ENCODE measurements at places on chromosomes 16 and 17. TPM values are rescaled to one million over a fixed set of nuclear protein-coding genes. Genes with fewer than 3 reads are reported as not detected.

Gene GNGT2
- total RNA-seq, result 0.68 TPM

GRCh38 chr17:83186226-83186625 lies 106.8 kb downstream of the METRNL start:
- H3K4me1 ChIP-seq, result peaks cover 9% of the 10 kb centered on the region
- DNase-seq, result no peak
- no peak overlapping the region for H3K27ac ChIP-seq
- H3K36me3 ChIP-seq, result no peaks in the 10 kb centered on the region
- H3K4me3 ChIP-seq, result no peak overlapping the region
- no peaks in the 10 kb centered on the region for H3K27me3 ChIP-seq

Gene AATK
- 3.8 TPM for total RNA-seq

GRCh38 chr17:49471089-49471683 lies 23.9 kb upstream of the NGFR start:
- no peak overlapping the region for H3K4me3 ChIP-seq
- no peak for DNase-seq
- H3K36me3 ChIP-seq, result no peaks in the 10 kb centered on the region
- no peak overlapping the region for H3K27ac ChIP-seq

DNA sequence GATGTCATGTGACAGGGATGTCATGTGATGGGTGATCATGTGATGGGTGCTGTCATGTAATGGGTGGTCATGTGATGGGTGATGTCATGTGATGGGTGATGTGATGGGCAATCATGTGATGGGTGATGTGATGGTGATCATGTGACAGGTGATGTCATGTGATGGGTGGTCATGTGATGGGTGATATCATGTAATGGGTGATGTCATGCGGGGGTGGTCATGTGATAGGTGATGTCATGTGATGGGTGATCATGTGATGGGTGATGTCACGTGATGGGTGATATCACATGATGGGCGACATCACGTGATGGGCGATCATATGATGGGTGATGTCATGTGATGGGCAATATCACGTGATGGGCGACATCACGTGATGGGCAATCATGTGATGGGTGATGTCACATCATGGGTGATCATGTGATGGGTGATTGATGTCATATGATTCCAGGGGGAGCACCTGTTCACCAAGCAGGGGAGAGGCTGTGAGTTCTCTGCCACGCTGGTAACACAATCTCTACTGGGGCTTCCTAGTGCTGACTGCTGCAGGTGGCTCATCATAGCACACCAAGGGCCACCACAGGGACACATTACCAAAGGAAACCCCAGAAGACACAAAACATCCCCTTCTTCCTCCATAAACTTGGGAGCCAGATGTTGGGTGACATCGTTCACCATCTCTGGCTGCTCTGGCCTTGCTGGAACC lies 16.5 kb downstream of the CD300LB start:
- H3K27me3 ChIP-seq, result no peaks in the 10 kb centered on the region
- peak; percentile 59 for DNase-seq
- H3K36me3 ChIP-seq, result no peaks in the 10 kb centered on the region

GRCh38 chr17:36920032-36921005 lies 17.0 kb upstream of the LHX1 start:
- H3K27ac ChIP-seq, result no peak overlapping the region
- no peak for DNase-seq
- no peaks in the 10 kb centered on the region for H3K4me1 ChIP-seq
- no peaks in the 10 kb centered on the region for H3K36me3 ChIP-seq

GRCh38 chr16:11320170-11320569 lies 25.1 kb upstream of the RMI2 start:
- no peak for DNase-seq
- H3K27me3 ChIP-seq, result no peaks in the 10 kb centered on the region
- H3K4me1 ChIP-seq, result no peaks in the 10 kb centered on the region
- no peaks in the 10 kb centered on the region for H3K36me3 ChIP-seq
- no peak overlapping the region for H3K27ac ChIP-seq

DNA sequence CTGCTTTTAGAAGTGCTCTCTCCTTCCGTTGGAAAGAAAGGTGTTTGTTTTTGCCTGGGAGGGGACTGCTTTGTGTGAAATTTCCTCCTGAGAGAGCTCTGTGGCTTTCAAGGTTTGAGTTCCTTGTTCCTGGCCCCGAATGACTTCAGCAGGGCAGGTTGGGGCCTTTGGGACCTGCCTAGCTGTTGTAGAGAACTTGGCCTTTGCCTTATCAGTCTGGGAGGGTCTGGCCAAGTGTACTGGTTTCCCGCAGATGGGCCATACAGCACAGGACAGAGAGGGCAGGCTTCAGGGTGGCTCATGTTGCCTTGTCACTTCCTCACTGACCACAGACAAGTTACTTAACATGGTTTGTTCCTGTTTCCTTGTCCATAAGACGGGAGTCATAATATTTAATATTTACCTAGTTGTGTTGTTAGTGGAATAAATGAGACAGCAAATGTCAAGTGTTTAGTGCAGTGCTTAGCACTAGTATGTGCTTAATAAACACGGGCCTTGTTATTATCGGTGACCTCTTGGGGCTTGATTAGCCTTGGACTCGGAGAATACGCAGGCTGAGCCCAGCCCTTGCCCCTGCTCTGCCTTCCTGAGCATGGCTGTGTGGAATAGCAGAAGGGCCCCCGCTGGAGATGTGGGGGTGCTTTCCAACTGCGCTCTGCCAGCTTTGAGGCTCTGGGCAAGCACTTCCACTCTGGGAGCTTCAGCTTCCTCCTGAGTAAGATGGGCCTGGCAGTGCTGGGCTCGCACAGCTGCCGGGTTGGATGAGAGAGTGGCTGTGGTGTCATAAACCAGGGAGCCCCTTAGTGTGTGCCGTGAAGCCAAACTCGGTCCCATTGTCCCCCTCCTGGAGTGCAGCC lies 6.6 kb downstream of the PRSS8 start:
- H3K4me3 ChIP-seq, result no peak overlapping the region
- peak; percentile 53 for DNase-seq
- peaks cover 5% of the 10 kb centered on the region for H3K36me3 ChIP-seq
- H3K27me3 ChIP-seq, result no peaks in the 10 kb centered on the region

DNA sequence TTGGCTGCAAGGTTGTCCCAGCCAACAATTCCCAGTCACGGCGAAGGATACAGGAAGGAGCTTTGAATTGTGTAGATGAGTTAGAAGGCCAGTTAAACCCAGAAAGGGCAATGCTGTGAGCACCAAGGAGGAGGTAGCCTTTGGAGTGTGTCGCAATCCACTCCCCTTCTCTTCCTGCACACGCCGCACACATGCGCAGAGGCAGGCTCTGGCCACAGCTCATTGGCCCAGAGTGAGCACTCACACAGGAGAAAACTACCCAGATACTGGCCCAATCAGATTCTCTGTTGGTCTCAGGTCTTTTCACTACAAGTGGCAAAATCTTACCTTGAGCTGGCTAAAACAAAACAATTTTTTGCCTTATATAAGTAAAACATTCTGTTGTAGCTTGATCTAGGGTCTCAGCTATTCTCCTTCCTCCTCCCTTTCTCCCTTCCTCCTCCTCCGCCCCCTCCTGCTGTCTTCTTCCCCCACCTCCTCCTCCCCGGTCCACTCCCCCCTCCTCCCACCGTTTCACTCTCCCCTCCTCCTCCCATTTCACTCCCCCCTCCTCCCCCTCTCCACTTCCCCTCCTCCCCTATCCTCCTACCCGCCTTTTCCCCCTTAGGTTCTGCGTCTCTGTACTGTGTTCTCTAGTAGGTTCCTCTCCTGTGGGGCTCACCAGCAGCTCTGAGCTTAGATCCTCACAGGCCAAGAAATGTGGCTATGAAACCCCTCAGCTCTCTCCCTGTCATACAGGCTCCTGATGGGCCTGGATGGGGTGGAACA lies 344.9 kb downstream of the CPPED1 start:
- DNase-seq, result no peak
- H3K27me3 ChIP-seq, result no peaks in the 10 kb centered on the region
- H3K36me3 ChIP-seq, result no peaks in the 10 kb centered on the region

Gene CSF3
- total RNA-seq, result 3.6 TPM

DNA sequence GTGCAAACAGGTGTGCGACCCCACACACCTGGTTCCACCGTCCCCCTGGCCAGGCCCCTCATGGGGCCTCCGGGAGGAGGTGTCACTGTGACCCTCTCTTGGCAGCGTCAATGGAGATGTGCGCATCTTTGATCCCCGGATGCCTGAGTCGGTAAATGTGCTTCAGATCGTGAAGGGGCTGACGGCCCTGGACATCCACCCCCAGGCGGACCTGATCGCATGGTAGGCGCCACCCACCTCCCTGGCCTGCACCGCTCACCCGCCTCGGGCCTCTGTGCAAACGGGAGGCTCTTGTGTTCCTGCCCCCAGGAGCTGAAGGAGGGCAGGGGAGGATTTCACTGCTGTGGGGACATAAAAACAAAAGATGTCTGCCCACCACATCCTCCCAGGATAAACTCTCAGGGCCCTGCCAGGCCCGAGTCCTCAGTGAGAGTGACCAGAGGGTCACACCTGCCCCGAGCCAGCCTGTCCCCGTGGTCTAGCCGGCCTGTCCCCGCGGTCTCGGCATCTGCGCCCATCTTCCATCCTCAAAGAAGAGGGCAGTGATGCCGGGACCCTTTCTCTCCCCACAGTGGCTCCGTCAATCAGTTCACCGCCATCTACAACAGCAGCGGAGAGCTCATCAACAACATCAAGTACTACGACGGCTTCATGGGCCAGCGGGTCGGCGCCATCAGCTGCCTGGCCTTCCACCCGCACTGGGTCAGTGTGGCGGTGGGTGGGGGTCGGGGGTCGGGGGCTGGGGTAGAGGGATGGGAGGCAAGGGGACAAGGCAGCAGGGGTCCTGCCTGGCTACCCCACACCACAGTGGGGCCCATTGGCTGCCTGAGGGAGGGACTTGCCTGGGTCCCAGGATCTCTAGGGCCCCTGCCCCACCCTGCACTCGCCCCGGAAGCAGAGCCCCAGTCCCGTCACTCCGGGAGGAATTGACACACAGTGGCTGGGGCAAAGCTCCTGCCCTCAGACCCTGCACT lies 29.0 kb upstream of the CHMP6 start:
- DNase-seq, result no peak
- H3K36me3 ChIP-seq, result no peaks in the 10 kb centered on the region

Gene ZFHX3
- 19.9 TPM for total RNA-seq

DNA sequence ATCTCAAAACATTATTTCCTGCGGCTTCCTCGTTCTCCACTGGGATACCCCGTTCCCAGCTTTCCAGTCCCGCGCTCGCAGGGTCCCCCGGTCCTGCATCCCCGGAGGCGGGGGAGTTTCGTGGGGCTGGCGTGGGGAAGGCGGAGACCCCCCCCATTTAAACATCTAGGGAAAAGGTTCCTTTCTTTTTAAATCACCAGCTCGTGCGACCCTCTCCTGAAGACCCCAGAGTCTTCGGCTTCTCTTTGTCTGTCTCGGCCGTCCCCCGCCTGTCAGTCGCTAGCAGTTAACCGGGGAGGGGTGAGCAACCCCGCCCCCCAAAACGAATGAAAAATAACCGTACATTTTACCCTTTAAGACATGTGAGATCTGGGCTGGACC lies 473 bp upstream of the IGF2BP1 start:
- H3K4me3 ChIP-seq, result peak overlapping the region; percentile 43
- peaks cover 3% of the 10 kb centered on the region for H3K27me3 ChIP-seq
- H3K27ac ChIP-seq, result no peak overlapping the region
- H3K4me1 ChIP-seq, result no peaks in the 10 kb centered on the region
- H3K36me3 ChIP-seq, result no peaks in the 10 kb centered on the region
- no peak for DNase-seq

Gene MMP28
- total RNA-seq, result 179 TPM

GRCh38 chr16:28096983-28097899 lies 33.7 kb upstream of the GSG1L start:
- no peaks in the 10 kb centered on the region for H3K36me3 ChIP-seq
- H3K27ac ChIP-seq, result no peak overlapping the region
- H3K4me1 ChIP-seq, result no peaks in the 10 kb centered on the region
- no peak overlapping the region for H3K4me3 ChIP-seq
- no peaks in the 10 kb centered on the region for H3K27me3 ChIP-seq

DNA sequence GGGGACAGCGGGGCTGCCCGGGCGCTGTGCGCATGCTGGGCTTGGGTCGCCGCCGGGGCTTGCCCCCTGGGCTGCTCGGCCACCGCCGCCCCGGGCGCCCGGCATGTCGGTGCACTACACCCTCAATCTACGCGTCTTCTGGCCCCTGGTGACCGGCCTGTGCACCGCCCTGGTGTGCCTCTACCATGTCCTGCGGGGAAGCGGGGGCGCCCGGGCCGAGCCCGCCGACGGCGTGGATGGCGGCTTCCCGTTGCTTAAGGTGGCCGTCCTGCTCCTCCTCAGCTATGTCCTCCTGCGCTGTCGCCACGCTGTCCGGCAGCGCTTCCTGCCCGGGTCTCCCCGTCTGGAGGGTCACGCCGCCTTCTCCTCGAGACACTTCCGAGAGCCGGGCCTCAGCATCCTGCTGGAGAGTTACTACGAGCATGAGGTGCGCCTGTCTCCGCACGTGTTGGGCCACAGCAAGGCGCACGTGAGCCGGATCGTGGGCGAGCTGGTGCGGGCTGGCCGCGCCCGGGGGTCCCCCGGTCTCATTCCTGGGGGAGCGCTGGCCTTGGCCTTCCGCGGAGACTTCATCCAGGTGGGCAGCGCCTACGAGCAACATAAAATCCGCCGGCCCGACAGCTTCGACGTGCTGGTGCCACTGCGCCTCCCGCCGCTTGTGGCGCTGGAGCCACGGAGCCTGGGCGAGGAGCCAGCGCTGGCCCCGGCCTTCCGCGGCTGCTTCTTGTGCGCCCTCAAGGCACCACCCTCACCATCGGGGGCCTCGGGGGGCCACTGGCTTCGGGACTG lies 789 bp downstream of the ITPRIPL2 start:
- peak; percentile 81 for DNase-seq
- no peaks in the 10 kb centered on the region for H3K36me3 ChIP-seq
- peaks cover 34% of the 10 kb centered on the region for H3K4me1 ChIP-seq

Gene OMG
- not detected for total RNA-seq

- H3K4me3 ChIP-seq, result no peak overlapping the region
- H3K4me1 ChIP-seq, result peaks cover 8% of the 10 kb centered on the region
- H3K36me3 ChIP-seq, result no peaks in the 10 kb centered on the region
- H3K27ac ChIP-seq, result no peak overlapping the region
These were observed 2.1 kb upstream of the ZNF267 start for GRCh38 chr16:31871510-31871909.

Gene FOXC2
- total RNA-seq, result 7.6 TPM

DNA sequence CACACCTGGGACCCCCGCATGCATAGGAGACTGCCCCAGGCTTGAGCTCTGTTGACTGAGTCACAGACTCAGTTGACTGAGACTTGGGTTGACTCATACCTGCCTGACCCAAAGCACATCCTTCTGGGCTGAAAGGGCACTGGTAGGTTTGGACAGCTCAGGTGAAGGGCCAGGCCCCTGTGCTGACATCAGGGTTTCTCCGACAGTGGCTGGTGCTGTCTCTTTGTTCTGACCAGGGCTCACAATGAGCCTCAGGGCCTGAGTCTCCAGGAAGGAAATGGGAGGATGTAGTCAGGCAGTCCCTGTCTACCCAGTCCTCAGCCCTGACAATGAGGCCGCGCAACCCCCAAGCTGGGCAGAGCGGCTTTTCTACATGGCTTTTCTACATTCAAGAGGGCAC lies 6.5 kb downstream of the SPNS2 start:
- no peaks in the 10 kb centered on the region for H3K27me3 ChIP-seq
- H3K4me3 ChIP-seq, result no peak overlapping the region
- peaks cover 9% of the 10 kb centered on the region for H3K4me1 ChIP-seq
- no peak for DNase-seq
- no peak overlapping the region for H3K27ac ChIP-seq

GRCh38 chr16:89320782-89321501 lies 103.4 kb downstream of the ZNF778 start:
- no peaks in the 10 kb centered on the region for H3K27me3 ChIP-seq
- peak overlapping the region; percentile 37 for H3K27ac ChIP-seq
- peak; percentile 63 for DNase-seq
- peaks cover 40% of the 10 kb centered on the region for H3K4me1 ChIP-seq
- no peaks in the 10 kb centered on the region for H3K36me3 ChIP-seq

- H3K27me3 ChIP-seq, result no peaks in the 10 kb centered on the region
- H3K36me3 ChIP-seq, result no peaks in the 10 kb centered on the region
- no peaks in the 10 kb centered on the region for H3K4me1 ChIP-seq
- H3K4me3 ChIP-seq, result no peak overlapping the region
- H3K27ac ChIP-seq, result no peak overlapping the region
- DNase-seq, result no peak
These were observed 95.7 kb downstream of the STX8 start for GRCh38 chr17:9479964-9480363.

Measured in testis (tissue), 5 donors.